ENCODE measurements at places on chromosomes 4 and X. TPM values are rescaled to one million over a fixed set of nuclear protein-coding genes. Genes with fewer than 3 reads are reported as not detected.
A peak's percentile ranks its signal among the peaks of the same experiment; 100 is the strongest.

GRCh38 chr4:26947318-26947717 lies 86.7 kb downstream of the STIM2 start:
- H3K27me3 ChIP-seq: no peaks in the 10 kb centered on the region
- no peak overlapping the region for H3K4me3 ChIP-seq
- DNase-seq: no peak
- no peak overlapping the region for H3K27ac ChIP-seq

Gene FABP2
- not detected for total RNA-seq

DNA sequence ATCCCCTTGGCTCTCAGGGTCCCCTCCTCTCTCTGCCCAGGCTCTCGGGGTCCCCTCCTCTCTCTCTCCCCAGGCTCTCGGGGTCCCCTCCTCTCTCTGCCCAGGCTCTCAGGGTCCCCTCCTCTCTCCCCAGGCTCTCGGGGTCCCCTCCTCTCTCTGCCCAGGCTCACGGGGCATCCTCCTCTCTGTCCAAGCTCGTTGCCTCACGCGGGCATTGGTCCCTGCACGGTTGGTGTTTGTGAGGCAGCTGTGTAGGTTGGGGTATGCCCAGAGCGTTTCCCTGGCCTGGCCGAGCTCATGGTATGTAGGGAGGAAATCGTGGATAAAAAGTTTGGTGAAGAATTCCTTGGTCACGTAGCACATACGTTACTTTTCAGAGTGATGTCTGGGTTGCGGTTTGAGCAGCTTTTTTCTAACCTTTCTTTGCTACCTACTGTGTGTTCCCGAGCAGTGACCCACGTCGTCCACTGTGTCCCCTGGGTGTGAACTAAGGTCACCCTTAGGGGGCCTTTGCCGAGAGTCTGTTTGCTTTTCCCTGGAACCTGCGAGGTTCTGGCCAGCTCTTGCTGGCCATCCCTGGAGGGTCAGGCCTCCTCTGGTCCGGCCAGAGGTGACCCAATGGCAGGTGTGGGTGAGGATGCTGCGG lies 36.6 kb downstream of the PCGF3 start:
- no peak for DNase-seq
- H3K27ac ChIP-seq: no peak overlapping the region
- H3K4me1 ChIP-seq: no peaks in the 10 kb centered on the region
- H3K27me3 ChIP-seq: no peaks in the 10 kb centered on the region
- H3K4me3 ChIP-seq: no peak overlapping the region

GRCh38 chr4:47551682-47552081 lies 66.6 kb downstream of the ATP10D start:
- no peaks in the 10 kb centered on the region for H3K27me3 ChIP-seq
- H3K36me3 ChIP-seq: no peaks in the 10 kb centered on the region
- H3K4me1 ChIP-seq: 0 out of 2 replicates have a peak, but pooled peaks cover 4% of the 10 kb centered on the region
- no peak overlapping the region for H3K4me3 ChIP-seq
- DNase-seq: peak; percentile 43

- no peaks in the 10 kb centered on the region for H3K4me1 ChIP-seq
- H3K4me3 ChIP-seq: no peak overlapping the region
- H3K27me3 ChIP-seq: 0 out of 2 replicates have a peak, but pooled peaks cover 3% of the 10 kb centered on the region
- no peak for DNase-seq
- H3K27ac ChIP-seq: no peak overlapping the region
- no peaks in the 10 kb centered on the region for H3K36me3 ChIP-seq
Measured at GRCh38 chr4:174177536-174177935, 105.9 kb downstream of the FBXO8 start.

Gene CT45A5
- total RNA-seq: not detected

Gene DCAF4L1
- 0.63 TPM for total RNA-seq

GRCh38 chr4:184574861-184575260 lies 74.4 kb downstream of the CASP3 start:
- H3K27ac ChIP-seq: no peak overlapping the region
- H3K36me3 ChIP-seq: no peaks in the 10 kb centered on the region
- no peaks in the 10 kb centered on the region for H3K4me1 ChIP-seq
- no peak for DNase-seq
- no peaks in the 10 kb centered on the region for H3K27me3 ChIP-seq
- H3K4me3 ChIP-seq: no peak overlapping the region

GRCh38 chrX:4932790-4933189 lies 1219.3 kb upstream of the PRKX start:
- no peaks in the 10 kb centered on the region for H3K27me3 ChIP-seq
- peak overlapping the region; percentile 70 for H3K27ac ChIP-seq
- no peak overlapping the region for H3K4me3 ChIP-seq
- DNase-seq: peak; percentile 79
- H3K4me1 ChIP-seq: peaks cover 33% of the 10 kb centered on the region
- H3K36me3 ChIP-seq: no peaks in the 10 kb centered on the region

Gene SGMS2
- 58.7 TPM for total RNA-seq

Gene CSN1S1
- not detected for total RNA-seq

- H3K4me1 ChIP-seq: no peaks in the 10 kb centered on the region
- H3K27me3 ChIP-seq: no peaks in the 10 kb centered on the region
- H3K27ac ChIP-seq: no peak overlapping the region
- H3K36me3 ChIP-seq: no peaks in the 10 kb centered on the region
- DNase-seq: no peak
Measured at GRCh38 chr4:122798101-122798500, 28.5 kb upstream of the FGF2 start.

DNA sequence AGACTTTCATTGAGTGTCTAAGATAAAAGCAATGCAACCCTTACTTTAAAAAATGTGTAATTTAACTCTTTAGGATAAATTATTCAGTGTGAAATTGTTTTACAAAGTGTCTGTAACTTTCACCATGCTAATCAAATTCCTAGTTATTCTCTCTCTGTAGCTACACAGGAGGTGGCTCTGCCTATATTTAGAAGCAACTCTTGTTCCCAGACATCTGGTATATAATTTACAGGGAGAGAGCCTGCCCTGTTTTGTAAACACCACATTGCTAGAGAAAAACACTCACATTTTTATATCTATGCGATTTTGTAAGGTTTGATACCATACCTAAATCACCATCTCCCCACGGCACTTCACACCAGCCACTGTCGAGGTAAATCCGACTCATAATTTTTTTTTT lies 35.5 kb upstream of the SPATA4 start:
- H3K27ac ChIP-seq: no peak overlapping the region
- no peaks in the 10 kb centered on the region for H3K27me3 ChIP-seq
- no peak overlapping the region for H3K4me3 ChIP-seq
- no peaks in the 10 kb centered on the region for H3K36me3 ChIP-seq
- no peak for DNase-seq
- H3K4me1 ChIP-seq: no peaks in the 10 kb centered on the region

Gene TCP11X2
- total RNA-seq: not detected

DNA sequence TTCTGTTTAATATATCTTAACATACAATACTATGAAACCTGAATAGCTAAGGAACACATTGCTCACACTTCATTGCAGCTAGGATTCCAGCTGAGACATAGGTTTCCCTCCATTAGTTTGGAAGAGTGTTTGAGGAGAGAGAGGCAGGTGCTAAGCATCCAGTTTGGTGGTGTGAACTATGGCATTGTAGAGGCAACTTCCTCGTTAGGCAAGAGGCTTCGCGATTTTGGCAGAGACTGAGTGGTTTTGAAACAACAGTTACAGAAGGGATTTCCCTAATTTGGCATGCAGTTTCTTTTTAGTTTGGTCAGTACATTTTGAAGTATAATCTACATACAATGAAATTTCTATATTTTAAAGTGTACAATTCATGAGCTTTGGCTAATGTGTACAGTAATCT lies 117.1 kb upstream of the BMP3 start:
- no peaks in the 10 kb centered on the region for H3K27me3 ChIP-seq
- H3K4me3 ChIP-seq: no peak overlapping the region
- DNase-seq: no peak
- H3K36me3 ChIP-seq: no peaks in the 10 kb centered on the region
- H3K27ac ChIP-seq: no peak overlapping the region

- H3K36me3 ChIP-seq: no peaks in the 10 kb centered on the region
- DNase-seq: no peak
- H3K4me3 ChIP-seq: no peak overlapping the region
- no peaks in the 10 kb centered on the region for H3K27me3 ChIP-seq
- H3K27ac ChIP-seq: no peak overlapping the region
- H3K4me1 ChIP-seq: no peaks in the 10 kb centered on the region
Measured at GRCh38 chr4:121860121-121860520, 10.2 kb downstream of the BBS7 start.

Gene HSD17B13
- not detected for total RNA-seq

DNA sequence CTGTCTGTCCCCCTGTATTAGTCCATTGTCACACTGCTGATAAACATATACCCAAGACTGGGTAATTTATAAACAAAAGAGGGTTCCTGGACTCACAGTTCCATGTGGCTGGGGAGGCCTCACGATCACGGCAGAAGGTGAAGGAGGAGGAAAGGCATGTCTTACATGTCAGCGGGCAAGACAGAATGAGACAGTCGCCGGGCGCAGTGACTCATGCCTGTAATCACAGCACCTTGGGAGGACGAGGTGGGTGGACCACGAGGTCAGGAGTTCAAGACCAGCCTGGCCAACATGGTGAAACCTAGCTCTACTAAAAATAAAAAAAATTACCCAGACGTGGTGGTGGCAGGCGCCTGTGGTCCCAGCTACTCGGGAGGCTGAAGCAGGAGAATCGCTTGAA lies 24.7 kb downstream of the IL3RA start:
- no peaks in the 10 kb centered on the region for H3K4me1 ChIP-seq
- H3K36me3 ChIP-seq: no peaks in the 10 kb centered on the region
- no peak overlapping the region for H3K27ac ChIP-seq
- no peak overlapping the region for H3K4me3 ChIP-seq

DNA sequence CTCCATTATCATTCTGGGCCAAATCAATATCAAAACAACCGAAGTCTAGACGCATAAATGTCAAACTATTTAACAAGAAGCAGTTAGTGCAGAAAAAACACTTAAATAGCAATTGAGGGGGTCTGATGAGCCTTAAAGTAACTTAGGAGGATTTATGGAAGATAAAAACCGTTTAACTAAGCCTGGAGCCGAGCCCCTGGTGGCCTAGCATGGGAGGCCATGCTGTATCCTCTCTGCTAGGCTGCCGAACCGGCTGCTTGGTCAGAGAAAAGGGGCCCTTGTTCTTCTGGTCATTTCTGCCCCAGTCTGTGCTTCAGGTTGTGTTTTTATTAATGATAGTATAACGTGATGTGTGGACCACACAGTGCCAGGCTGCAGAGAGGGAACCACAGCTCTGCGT lies 72.4 kb downstream of the CPZ start:
- H3K27ac ChIP-seq: no peak overlapping the region
- no peak for DNase-seq
- H3K27me3 ChIP-seq: peaks cover 32% of the 10 kb centered on the region
- no peaks in the 10 kb centered on the region for H3K4me1 ChIP-seq

Gene MAGEA4
- not detected for total RNA-seq

Gene XAGE1A
- not detected for total RNA-seq

DNA sequence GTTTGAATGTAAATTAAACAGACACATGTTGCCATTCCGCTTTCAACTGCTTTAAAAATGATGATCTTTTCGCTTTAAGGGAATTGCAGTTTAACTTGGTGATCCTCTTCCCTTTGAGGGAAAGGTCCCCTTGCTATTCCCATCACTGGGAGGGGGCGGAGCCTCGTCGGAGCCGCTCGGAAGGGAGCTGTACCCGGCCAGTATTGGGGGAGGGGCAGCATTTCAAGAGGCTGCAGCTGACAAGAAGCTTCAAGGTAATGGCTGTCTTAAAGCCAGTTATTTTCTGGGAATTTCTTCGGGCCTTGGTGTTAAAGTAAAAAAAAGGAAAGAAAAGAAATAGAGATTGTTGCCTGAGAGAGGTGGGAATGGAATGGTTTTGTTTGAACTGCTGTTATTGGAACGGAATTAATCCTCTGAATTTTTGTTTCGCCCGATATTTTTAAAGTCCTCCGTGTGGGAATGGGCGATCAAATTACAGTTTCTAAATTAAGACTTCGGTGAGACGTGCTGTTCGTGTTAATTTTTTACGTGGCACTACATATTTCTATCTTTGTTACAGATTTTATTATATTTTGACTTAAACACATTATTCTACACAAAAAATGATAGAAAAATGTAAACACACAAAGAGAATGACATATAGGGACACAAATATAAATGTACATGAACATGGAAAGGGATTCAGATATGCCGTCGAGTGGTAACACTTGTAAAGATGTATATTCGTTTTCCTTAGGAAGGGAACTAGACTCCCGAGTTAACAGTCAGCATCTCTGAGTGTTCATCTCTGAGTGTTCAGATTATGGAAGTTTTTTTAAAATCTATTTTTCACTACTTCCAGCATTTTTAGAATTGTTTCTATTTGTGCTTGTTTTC lies 9.2 kb downstream of the PWWP3B start:
- H3K4me1 ChIP-seq: no peaks in the 10 kb centered on the region
- no peak overlapping the region for H3K4me3 ChIP-seq
- no peak overlapping the region for H3K27ac ChIP-seq
- DNase-seq: no peak
- peaks cover 10% of the 10 kb centered on the region for H3K27me3 ChIP-seq

GRCh38 chr4:787561-787981 lies 38.4 kb downstream of the CPLX1 start:
- peaks cover 8% of the 10 kb centered on the region for H3K4me1 ChIP-seq
- no peak overlapping the region for H3K27ac ChIP-seq
- DNase-seq: no peak
- H3K27me3 ChIP-seq: no peaks in the 10 kb centered on the region
- H3K36me3 ChIP-seq: no peaks in the 10 kb centered on the region

DNA sequence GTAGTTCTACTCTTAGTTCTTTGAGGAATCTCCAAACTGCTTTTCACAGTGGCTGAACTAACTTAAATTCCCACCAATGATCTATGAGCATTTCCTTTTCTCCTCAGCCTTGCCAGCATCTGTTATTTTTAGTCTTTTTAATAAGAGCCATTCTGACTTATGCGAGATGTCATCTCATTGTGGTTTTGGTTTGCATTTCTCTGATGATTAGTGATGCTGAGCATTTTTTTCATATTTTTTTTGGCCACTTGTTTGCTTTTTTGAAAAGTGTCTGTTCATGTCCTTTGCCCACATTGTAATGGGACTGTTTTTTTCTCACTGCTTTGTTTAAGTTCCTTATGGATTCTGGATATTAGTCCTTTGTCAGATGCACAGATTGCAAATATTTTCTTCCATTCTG lies 21.5 kb upstream of the PHKA1 start:
- H3K4me3 ChIP-seq: no peak overlapping the region
- no peak overlapping the region for H3K27ac ChIP-seq
- H3K36me3 ChIP-seq: no peaks in the 10 kb centered on the region
- no peak for DNase-seq

- no peak for DNase-seq
- H3K4me3 ChIP-seq: no peak overlapping the region
- H3K4me1 ChIP-seq: no peaks in the 10 kb centered on the region
- H3K36me3 ChIP-seq: no peaks in the 10 kb centered on the region
- no peak overlapping the region for H3K27ac ChIP-seq
Measured at GRCh38 chrX:52270453-52271116, 85.9 kb downstream of the MAGED4 start.

DNA sequence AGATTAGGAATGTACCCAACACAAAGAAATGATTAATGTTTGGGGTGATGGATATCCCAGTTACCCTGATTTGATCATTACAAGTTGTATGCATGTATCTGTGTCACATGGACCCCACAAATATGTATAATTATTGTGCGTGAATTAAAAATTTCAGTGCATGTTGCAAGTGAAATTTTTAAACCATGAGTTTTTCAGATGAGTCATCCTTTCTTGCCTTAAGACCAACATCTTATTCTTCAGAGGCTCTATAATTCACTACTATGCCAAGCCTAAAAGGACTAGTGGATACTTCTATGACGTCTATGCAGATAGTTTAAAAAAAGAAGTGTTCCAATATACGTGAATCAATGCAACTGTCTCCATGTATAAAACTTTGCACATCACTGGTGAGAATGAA lies 113.0 kb upstream of the SH3RF1 start:
- no peaks in the 10 kb centered on the region for H3K27me3 ChIP-seq
- peak overlapping the region; percentile 66 for H3K27ac ChIP-seq
- H3K4me3 ChIP-seq: no peak overlapping the region
- H3K4me1 ChIP-seq: peaks cover 27% of the 10 kb centered on the region
- no peaks in the 10 kb centered on the region for H3K36me3 ChIP-seq

Gene RRH
- total RNA-seq: 0.18 TPM
